ENCODE measurements at places on chromosomes 7 and 10. TPM values are rescaled to one million over a fixed set of nuclear protein-coding genes. Genes with fewer than 3 reads are reported as not detected.

The GNAT3 gene
- 0.05 TPM for polyA plus RNA-seq

The STEAP1 gene
- 3.8 TPM for polyA plus RNA-seq

The SLC18A3 gene
- polyA plus RNA-seq: 0.07 TPM

The WEE2 gene
- 0.05 TPM for polyA plus RNA-seq

Measured in thymus (tissue), 14 donors.